Activated CD8-positive, alpha-beta T cell treated with anti-CD3 and anti-CD28 coated beads for 36 hours (primary cell): ENCODE measurements at places on chromosomes 16 and 17.

- no peaks in the 10 kb centered on the region for H3K27me3 ChIP-seq
- H3K4me3 ChIP-seq, result no peak overlapping the region
- DNase-seq, result no peak
- peaks cover 2% of the 10 kb centered on the region for H3K36me3 ChIP-seq
Observed at GRCh38 chr16:74568961-74569631, 37.8 kb downstream of the GLG1 start.

- no peak for DNase-seq
- H3K36me3 ChIP-seq, result peaks cover 27% of the 10 kb centered on the region
- H3K4me3 ChIP-seq, result no peak overlapping the region
- no peak overlapping the region for H3K27ac ChIP-seq
Observed at GRCh38 chr16:84471316-84471715, 33.1 kb downstream of the MEAK7 start.

- no peaks in the 10 kb centered on the region for H3K36me3 ChIP-seq
- DNase-seq, result no peak
- no peak overlapping the region for H3K27ac ChIP-seq
- H3K4me3 ChIP-seq, result no peak overlapping the region
Observed at GRCh38 chr17:59337741-59338299, 6.4 kb downstream of the YPEL2 start.

GRCh38 chr17:57444682-57445450 is 188.5 kb downstream of the MSI2 start:
- peaks cover 10% of the 10 kb centered on the region for H3K36me3 ChIP-seq
- no peak overlapping the region for H3K4me3 ChIP-seq
- H3K27me3 ChIP-seq, result no peaks in the 10 kb centered on the region
- DNase-seq, result no peak
- peaks cover 59% of the 10 kb centered on the region for H3K4me1 ChIP-seq

GRCh38 chr16:9054460-9054859 is 37.0 kb upstream of the HAPSTR1 start:
- H3K4me3 ChIP-seq, result no peak overlapping the region
- no peak overlapping the region for H3K27ac ChIP-seq
- H3K36me3 ChIP-seq, result no peaks in the 10 kb centered on the region
- peaks cover under 1% of the 10 kb centered on the region for H3K4me1 ChIP-seq
- no peaks in the 10 kb centered on the region for H3K27me3 ChIP-seq
